Dorsolateral prefrontal cortex (tissue), 122 donors: ENCODE measurements at places on chromosomes 2 and 18. TPM values are rescaled to one million over a fixed set of nuclear protein-coding genes. Genes with fewer than 3 reads are reported as not detected.

UGT1A10 gene
- total RNA-seq, result not detected

GRCh38 chr2:16861530-16861929 lies 195.9 kb upstream of the CYRIA start:
- no peak for DNase-seq

DNA sequence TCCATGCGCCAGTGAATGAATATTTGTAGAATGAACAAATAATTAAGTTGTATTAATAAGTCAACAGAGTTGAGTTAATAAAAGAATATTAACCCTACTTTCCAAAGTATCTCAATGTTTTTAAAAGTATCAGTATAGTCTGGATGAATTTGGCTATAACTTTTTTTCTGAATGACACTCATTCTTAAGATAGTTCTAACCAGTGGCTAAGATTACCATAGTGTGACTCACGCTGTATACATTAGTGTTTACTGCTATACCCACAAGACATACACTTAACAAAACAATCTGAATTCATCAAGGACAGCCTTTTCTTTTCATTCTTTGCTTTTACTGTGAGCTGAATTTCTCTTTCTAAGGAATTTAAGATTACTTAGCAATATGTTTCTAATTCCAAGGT lies 77.0 kb upstream of the PDE1A start:
- no peak for DNase-seq

DNA sequence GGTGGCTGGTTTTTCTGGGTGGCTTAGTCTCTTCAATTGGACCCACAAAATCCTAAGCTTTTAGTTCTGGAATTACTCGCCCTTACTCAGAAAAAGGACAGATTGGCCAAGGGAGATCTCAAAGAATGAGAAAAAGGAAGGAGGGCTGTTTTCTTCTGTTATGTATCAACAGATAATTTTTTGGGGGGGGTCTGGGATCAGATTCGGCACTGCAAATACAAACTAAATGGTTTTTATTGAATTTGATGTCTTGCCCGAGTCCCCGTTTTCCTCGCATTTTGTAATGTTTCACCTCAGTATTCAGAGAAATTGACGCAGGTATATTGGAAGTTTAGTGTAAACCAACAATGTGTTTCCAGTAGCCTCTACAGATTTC lies 762 bp downstream of the YIPF4 start:
- DNase-seq, result no peak

DNA sequence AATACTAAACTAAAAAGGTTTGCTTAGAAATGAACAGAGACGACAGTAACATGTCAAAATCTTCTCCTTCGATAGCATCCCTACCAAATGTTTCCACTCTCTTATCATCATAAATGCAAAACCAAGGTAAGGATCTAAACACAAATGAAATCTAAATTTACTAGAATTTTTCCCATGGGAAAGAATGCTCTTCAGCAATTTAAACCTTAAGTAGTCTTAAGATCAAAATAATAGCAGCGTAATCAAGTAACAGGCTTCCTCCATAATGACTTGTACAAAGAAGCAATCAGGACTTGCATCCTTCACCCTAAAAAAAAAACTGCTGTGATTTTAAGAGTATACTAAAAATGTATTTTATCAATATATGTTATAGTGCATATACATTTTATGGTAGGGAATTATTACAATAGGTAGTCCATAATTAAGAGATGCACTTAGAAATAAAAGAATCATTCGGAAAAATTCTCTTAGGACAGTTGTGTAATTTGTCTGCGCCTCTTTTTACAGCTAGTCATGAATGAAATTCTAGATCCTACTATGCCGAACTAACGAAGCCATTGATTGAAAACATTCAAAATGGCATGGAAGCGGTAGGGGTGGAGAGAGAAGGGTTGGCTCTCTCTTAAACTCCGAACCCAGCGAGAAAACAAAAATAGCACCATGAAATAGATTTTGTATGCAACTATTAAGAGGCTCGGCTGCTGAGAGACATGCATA lies 1.3 kb downstream of the PGAP1 start:
- DNase-seq, result no peak

- DNase-seq, result no peak
Measured at GRCh38 chr2:173667415-173667814, 297.8 kb downstream of the SP3 start.

DNA sequence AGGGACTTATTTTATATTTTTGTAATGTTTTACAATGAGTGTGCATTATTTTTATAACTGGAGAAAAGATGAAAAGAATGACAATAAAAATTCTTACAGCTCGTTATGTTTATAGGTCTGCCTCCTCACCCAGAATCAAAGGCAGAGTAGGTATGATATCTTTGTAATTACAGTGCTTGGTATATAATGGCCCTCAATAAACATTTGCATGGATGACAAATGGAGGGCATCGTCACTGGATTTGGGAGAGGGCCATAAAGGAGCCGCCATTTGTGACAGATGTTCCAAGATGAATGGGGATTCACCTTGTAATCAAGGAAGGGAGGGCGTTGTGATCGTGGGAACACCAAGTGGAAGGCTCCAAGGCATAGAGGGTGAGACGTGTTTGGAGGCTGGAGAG lies 22.6 kb upstream of the GIGYF2 start:
- no peak for DNase-seq
